DMS79 treated with DMSO at 0.1 percent for 48 hours (cell line): ENCODE measurements at places on chromosomes 2 and 18.

DNA sequence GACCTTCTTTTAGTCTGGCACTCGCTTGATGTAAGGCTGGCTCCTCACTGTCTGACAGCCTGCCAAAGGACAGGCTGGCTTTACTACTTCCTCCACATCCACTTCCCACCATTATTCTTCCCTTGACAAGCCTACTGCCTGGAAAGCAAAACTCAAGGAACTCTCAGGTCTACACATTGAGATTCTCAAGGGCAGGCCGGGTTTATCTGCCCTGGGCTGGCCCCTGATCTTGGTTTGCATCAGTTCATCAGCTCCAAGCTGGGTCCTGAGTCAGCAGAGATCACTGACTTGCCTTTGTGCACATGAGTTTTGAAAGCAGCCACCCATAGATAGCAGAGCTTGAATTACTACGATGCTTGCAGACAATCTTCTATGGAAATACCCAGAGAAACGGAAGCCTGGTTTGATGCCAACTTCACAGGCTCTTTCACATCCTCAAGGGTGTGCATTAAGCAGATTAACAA, 53.9 kb downstream of the KCTD18 start:
- DNase-seq, result peak; percentile 77

GRCh38 chr2:30398084-30398873, 48.8 kb upstream of the LCLAT1 start:
- DNase-seq, result no peak

DNA sequence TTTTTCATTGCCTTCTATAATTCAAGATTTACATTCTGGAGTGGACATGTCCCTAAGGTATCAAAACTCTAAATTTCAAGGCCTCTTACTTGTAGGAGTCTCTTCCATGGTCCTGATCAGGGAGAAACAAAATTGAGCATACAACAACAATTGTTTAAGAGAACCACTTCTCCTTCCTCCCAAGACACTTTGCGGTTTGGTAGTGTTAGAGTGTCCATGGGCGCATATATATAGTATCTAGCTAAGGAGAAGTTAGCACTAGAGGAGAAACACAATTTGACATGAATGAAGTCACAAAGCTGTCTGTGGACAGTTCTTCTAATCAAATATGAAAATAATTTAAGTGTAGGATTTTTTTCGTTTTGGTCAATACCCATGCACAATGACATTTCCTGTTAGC, 349.1 kb upstream of the MAP2 start:
- DNase-seq, result no peak

DNA sequence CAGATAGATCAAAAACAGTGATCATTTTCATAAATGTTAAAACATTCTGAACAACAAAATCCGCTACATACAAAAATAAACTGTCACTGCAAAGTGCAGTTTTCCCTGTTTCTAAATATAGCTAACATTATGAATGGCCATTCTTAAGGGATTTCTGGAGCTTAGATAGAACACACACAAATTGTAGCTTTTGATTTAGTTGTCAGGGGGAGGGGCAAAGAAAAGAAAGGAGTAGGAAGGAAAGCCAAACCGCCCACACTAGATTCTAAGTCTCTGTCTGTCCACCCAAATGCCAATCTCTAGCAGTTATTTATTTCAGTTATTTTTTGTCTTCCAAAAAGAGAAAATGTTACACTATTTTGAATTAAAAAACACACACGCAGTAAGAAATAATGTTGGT, 182.4 kb downstream of the CDH2 start:
- no peak for DNase-seq

DNA sequence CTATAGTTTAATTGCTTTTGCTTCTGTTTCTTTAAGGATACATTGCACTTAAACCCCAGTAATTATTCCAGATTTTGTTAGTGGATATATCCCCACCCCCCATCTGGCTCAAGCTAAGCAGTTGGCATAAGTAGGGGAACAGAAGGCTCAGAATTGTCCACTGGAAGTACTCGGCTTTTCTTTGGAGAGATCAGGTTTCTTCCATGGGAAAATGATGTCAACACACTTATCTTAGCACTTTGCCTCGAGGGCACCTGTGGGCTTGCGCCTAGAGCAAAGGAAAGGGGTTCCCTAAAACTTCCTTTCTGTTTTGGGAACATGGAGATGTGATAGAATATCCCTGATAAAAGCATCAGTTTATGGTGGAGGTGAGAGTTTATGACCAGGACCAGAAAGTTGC, 130.6 kb downstream of the FMNL2 start:
- peak; percentile 50 for DNase-seq

GRCh38 chr2:234110219-234110618, 59.7 kb downstream of the SPP2 start:
- no peak for DNase-seq

DNA sequence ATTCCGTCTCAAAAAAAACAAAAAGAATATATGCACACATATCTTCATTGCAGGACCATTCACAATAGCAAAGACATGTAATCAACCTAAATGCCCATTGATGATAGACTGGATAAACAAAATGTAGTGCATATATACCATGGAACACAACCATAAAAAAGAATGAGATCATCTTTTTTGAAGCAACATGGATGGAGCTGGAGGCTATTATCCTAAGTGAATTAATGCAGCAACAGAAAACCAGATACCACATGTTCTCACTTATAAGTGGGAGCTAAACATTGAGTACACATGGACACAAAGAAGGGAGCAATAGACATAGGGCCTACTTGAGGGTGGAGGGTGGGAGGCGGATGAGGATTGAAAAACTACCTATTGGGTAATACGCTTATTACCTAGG, 8.8 kb downstream of the NT5C1B start:
- no peak for DNase-seq

DNA sequence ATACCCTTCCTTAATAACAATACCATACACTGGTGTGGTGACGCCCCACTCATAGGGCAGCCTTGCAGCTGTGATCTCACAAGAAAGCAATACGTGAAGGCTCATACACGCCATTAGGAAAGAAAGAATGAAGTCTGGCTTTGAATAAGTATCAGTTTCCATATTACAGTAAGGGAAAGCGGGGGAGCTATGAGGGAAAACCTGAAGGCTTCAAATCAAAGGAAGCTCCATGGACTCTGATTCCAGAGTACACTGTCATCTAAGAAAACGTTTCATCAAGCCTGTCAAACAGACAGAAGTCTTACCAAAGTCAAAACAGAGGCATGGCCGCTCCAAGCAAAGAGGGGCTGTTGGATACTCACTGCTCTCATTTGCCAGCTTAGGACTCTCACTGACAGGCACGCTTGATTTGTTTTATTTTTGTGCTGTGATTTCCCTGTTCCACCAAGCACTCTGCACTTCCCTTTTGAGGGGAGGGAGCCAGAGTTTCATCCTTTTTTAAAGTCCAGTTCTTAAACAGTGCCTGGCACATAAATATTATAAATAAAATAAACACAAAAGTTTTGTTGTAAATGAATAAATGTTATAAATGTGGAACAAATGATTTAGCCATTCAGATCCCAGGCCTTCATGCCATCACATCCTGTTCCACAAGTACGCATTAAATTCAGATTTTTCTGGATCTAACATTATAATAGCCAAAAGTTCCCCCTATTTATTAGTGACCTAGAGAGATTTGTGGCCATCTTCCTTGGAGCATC, 221.2 kb downstream of the PIEZO2 start:
- DNase-seq, result no peak

GRCh38 chr18:7870855-7871254, 303.7 kb downstream of the PTPRM start:
- no peak for DNase-seq

GRCh38 chr2:96577501-96577900, 40.9 kb downstream of the ARID5A start:
- no peak for DNase-seq

- no peak for DNase-seq
Observed at GRCh38 chr2:112811841-112812306, 24.7 kb downstream of the IL1B start.

DNA sequence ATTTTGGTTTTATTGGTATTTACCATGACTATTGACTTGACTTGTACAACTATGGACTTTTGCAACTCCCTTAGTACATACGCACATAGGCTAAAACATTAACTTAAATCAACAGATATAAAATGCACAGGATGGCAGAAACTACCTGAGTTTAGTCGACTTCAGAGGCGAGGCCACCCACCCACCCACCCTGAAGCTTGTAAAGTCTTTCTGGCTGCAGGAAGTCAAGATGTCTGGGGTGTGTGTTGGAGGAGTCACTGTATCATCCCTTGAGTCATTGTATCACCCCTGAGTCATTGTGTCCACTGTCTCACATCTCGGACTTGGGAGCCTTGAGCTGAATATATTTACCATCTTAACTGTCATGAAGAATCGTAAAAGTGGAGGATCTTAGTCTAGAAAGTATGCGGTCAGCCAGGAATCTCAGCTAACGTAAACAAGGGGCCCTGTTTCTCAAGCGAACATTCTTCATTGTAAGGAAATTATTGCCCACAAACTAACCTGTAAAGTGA, 140.0 kb upstream of the ST6GAL2 start:
- DNase-seq, result no peak

DNA sequence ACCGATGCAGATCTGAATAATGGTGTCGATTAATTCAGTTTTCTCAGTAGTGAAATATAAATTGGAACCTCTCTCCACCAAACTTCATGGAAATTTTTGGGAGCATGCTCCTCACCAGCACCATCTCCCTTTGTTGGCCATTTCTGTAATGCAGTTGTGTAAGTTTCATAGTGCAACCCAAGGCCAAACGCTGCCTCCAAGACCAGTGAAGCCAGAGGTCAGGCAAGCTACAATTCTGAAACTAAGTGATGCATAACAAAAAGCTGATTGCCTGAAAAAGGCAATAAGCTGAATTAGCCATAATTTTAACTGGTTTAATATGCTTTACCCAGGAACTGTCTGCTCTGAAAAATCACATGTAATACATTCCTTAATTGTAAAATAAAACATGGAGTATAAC, 138.3 kb upstream of the TACR1 start:
- DNase-seq, result no peak

GRCh38 chr2:120969613-120970355, 234.1 kb downstream of the GLI2 start:
- DNase-seq, result no peak

DNA sequence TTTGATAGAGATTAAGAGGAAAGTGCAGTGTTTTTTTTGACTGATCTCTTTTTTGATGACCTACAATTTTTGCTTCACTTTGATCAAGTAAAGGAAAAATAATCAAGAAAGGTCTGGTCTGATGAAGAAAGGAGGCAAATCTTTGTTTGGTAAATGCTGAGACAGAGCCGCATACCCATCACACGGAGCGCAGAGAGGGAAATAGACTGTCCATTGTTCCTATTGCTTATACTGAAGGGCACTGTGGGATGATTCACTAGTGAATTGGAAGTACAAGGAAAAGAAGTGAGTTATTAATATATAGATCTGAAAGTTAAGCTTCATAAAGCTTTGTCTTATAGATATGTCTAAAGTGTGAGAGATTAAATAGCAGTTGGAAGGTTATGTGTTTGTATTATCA, 455.1 kb downstream of the PLCL1 start:
- DNase-seq, result no peak

DNA sequence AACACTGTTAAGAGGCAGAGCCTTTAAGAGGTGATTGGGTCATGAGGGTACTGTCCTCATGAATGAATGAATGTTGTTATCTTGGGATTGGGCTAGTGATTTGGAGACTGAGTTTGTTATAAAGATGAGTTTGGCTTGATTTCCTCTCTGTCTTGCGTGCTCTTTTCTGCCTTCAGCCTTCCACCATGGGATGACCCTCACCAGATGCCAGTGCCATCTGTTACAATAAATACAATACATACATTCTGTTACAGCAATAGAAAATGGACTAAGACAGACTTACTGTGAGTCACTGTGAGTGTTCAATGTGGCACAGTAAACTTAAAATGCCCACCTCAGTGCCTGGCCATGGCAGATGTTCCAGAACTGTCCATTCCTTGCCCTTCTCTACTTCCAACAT, 95.0 kb upstream of the ZFP36L2 start:
- no peak for DNase-seq

DNA sequence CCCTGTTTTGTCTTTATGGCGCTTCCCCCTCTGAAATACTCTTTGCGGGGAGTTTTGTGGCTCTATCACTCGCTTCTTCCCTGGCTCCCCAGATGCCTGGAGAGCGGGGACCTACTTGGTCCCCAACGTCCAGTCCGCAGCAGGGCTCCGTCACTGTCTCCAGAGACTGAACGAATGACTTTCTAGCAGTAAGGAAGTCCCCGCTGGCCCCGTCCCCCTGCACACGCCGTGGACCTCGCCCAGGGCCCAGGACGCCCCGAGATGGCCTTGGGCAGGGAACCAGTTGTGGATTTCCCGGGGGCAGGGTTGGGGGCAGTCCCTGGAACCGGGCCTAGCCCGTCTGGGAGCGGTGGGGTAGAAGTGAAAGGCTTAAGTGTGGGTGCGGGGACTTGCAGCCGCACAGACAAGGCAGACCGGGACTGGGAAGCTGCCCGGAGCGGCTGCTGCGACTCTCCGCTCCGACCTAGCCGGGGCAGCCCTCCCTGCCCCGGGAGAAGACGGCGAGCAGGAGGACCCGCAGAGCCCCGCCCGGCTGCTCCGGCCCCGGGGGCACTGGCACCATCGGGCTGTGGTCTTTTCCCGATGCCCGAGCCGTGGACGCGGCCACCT, 821 bp upstream of the EPHA4 start:
- no peak for DNase-seq

- no peak for DNase-seq
Observed at GRCh38 chr18:41643427-41643826, 311.6 kb upstream of the PIK3C3 start.

DNA sequence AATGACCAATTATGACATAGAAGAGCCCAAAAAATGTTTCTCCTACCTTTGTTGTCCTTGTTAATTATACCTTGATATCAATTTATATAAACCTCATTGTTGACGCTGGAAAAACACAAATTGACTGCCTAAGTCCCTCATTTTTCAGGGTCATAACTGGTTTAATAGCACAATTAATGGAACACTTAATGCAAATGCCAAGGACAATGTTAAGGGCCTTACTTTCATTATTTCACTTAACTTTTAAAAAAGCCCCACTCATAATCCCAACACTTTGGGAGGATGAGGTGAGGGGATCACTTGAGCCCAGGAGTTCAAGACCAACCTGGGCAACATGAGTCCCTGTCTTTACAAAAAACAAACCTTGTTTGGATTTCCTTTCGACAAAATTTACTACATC, 3.5 kb upstream of the STPG4 start:
- DNase-seq, result no peak
